ENCODE measurements at places on chromosomes 12 and 14. TPM values are rescaled to one million over a fixed set of nuclear protein-coding genes. Genes with fewer than 3 reads are reported as not detected.

Gene NEUROD4
- not detected for total RNA-seq

Gene EXOC3L4
- not detected for total RNA-seq

GRCh38 chr14:81280136-81280791 lies 59.5 kb upstream of the GTF2A1 start:
- H3K36me3 ChIP-seq, result no peaks in the 10 kb centered on the region
- H3K4me1 ChIP-seq, result no peaks in the 10 kb centered on the region
- no peak for DNase-seq
- no peak overlapping the region for H3K4me3 ChIP-seq

DNA sequence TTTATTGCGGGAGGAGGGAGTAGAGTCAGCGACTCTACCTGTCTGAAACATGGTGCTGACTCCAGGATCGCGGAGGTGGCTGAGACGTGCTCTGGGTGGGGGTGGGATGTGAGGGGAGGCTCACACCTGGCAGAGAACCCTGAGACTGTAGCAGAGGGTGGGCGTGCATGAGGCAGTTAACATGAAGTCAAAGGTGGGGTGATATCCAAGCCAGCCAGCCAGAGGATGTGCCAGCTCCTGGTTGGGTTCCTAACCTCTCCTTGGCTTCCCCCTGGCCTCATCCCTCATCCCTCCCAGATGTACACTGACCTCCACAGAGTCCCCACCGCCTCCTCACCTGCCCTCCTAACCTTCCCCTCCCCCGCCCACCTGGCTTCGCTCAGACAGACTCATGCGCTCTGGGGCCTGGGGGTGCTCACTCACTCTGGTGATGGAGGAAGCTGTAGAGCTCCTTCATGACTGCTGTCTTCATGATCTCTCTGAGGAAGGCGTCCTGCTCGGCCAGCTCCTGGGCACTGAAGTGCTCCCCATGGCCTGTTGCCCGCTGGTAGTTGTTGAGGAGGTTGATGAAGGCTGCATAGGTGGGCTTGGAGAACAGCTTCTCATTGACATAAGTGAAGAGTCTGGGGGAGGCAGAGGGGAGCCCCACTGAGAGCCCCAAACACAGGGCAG lies 9.3 kb downstream of the ENDOU start:
- peaks cover 15% of the 10 kb centered on the region for H3K4me1 ChIP-seq
- H3K27ac ChIP-seq, result no peak overlapping the region
- no peaks in the 10 kb centered on the region for H3K27me3 ChIP-seq
- H3K36me3 ChIP-seq, result no peaks in the 10 kb centered on the region
- no peak overlapping the region for H3K4me3 ChIP-seq
- DNase-seq, result no peak

Gene HNRNPC
- total RNA-seq, result 1,058 TPM

DNA sequence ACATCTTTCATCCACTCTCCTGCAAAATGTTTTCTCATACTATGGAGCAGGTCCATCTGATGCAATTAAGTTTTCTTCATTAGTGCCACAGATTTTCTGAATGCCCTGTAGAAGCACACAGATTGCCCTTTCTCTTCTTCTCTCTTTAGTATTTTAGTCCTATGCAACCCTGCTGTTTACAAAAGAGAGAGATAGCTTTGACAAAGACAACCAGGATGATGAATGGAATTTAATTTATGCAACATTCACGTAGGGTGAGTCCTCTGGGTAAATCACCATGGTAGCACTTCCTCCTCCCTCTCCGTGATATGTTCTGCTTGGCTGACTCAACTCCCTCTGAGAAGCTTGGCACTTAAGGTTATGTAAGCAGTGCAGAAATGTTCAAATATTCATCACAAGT lies 400.9 kb upstream of the PDE3A start:
- no peak overlapping the region for H3K4me3 ChIP-seq
- DNase-seq, result no peak
- no peak overlapping the region for H3K27ac ChIP-seq
- no peaks in the 10 kb centered on the region for H3K36me3 ChIP-seq
- peaks cover 6% of the 10 kb centered on the region for H3K4me1 ChIP-seq
- H3K27me3 ChIP-seq, result no peaks in the 10 kb centered on the region

Gene CLEC14A
- not detected for total RNA-seq

Measured in SJSA1 (cell line).